ENCODE measurements at places on chromosomes 7 and 10.

- no peak for DNase-seq
Observed at GRCh38 chr10:18240185-18240882, 100.1 kb downstream of the CACNB2 start.

DNA sequence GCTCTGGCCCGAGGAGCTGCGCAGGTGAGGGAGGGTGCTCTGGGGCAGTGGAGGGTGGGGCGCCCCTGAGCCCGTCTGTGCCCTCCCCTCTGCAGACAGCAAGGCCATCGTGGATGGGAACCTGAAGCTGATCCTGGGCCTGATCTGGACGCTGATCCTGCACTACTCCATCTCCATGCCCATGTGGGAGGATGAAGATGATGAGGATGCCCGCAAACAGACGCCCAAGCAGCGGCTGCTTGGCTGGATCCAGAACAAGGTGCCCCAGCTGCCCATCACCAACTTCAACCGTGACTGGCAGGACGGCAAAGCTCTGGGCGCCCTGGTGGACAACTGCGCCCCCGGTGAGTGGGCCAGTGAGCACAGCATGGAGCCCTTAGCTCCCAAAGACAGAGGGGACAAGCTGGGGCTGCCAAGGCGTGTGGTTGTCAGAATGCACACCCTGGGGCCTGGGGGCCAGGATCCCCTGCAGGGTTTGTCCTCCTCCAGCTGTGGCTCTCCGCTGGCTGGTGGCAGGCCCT, 5.1 kb downstream of the FLNC start:
- DNase-seq = no peak

GRCh38 chr10:66218981-66219587, 706.8 kb upstream of the LRRTM3 start:
- no peak for DNase-seq

- peak; percentile 35 for DNase-seq
Observed at GRCh38 chr10:105017116-105017515, 376.0 kb downstream of the SORCS3 start.

DNA sequence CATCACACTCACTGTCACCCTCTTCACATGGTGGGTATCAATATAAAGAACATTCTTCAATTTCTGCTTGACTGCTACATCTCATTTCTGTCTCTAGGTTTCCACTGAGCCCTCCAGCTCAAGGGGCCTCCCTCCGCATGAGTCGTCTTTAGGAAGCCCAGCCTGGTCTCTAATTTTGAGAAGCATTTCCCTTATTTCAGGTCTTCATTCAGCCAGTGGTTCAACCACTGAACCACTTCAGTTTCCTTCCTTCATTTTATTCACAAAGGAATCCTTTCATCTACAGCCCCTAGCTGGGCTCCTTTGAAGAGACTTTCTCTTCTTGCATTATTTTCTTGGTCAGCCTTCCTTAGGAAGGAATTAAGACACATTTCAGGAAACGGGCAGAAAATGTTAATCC, 257.4 kb downstream of the KCNMA1 start:
- DNase-seq = no peak

GRCh38 chr10:109650228-109650627, 273.1 kb downstream of the XPNPEP1 start:
- no peak for DNase-seq

- no peak for DNase-seq
Observed at GRCh38 chr7:13044309-13044708, 356.9 kb downstream of the ARL4A start.

- no peak for DNase-seq
Observed at GRCh38 chr10:70354100-70354499, 28.3 kb downstream of the LRRC20 start.

DNA sequence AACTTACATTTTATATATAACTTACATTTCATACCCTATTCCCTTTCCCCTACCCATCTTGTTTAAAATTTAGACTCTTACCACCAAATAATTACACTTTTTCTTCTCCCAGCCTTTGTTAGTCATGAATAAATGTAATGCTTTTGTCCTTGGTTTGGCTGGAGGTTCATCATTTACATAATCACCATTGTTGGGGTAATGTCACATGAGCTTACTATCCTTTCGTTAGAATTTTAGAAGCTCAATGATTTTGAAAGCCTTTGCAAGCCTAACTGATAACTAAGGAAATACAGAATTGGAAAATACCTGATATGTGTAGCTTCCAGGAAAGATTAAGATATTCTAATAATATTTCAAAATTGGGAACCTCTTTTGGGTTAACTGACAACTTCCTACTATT, 171.7 kb downstream of the PLXDC2 start:
- DNase-seq = no peak

DNA sequence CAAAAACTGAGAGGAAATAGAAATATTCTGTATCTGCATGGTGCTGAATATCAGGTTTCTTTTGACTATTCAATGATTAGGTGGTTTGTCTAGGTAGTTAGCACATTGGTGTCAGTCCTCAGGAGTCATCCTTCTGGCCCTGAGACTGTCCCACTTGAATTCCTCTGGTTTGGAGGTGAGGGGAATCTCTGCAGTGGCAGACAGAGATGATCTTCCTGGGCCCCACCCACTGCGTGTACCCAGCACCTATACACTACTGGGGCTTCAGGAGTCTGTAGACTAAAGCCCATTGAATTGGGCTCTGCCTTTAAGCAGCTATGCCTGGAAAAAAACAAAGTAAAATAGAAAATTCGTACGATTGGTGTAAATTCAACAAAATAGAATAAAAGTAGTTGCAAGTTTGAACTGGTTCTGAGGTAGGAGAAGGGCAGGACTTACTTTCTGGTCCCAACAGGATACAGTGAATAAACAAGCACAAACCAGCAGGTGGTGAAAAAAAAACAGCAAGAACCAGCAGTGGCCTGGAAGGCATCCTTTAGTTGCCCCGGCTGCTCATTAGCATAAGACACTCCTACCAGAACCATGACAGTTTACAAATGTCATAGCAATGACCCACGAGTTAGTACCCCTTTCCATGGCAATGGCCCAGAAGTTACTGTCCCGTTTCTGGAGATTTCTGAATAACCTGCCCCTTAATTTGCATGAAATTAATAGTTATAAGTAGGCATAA, 1.7 kb downstream of the LIPM start:
- no peak for DNase-seq

DNA sequence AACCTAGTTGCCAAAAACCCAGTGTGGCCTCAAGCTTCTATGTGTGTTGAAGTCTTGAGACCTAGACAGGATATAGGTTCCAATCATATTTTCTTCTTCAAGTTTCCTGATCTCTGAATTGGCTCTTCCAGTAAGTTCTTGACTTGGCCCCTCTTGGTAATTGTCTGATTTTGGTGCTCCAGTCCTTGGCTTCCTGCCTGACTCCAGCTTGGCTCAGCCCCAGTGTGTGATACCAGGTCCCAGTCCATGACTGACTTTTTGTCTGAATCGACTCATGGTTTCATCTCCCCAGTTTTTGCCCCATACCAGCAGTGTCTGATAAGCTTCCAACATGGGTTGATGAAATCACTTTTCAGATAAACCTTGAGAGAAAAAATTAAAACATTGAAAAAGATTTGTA, 72.3 kb downstream of the FAS start:
- DNase-seq = no peak

DNA sequence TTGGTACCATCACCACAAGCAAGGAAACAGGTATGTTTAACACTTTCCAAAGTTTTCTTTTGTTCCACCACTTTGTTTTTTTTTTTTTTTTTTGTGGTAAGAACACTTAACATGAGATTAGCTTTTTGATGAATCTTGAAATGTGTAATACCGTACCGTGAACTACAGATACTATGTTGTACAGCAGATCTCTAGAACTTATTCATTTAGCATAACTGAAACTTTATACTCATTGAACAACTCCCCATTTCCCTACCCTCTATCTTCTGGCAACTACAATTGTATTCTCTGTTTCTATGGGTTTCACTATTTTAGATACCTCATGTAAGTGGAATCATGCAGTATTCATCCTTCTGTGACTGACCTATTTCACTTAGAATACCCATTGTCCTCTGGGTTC, 162.7 kb upstream of the ITGB1 start:
- DNase-seq = no peak

- DNase-seq = no peak
Observed at GRCh38 chr7:80150611-80151273, 16.1 kb downstream of the GNAI1 start.
